Stimulated activated CD8-positive, alpha-beta memory T cell treated with anti-CD3 and anti-CD28 coated beads, Interleukin-7, amount 100 ng/mL, for 4 hours (primary cell): ENCODE measurements at places on chromosomes 3 and 15.

GRCh38 chr15:88077296-88078020, 179.1 kb downstream of the NTRK3 start:
- no peak for DNase-seq

DNA sequence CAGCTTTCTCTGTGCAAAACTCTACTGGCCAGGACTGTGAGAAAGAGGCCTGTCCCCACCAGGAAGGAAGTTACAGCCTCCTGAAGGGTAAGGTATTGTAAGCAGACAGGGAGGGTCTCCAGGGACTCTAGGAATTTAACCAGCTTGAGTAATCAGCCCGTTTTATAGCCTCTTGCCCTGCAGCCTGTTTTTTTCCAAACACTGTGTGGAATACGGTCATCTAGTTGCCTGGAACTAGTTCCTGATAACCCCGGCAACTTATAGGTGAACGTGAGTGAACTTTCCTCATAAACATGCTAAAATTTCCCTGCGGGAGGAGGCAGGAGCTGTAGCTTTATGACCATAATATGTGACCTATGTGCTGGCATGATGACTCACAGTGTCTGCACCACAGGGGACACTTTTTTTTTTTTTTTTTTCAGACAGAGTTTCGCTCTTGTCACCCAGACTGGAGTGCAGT, 60.1 kb upstream of the DAZL start:
- no peak for DNase-seq

DNA sequence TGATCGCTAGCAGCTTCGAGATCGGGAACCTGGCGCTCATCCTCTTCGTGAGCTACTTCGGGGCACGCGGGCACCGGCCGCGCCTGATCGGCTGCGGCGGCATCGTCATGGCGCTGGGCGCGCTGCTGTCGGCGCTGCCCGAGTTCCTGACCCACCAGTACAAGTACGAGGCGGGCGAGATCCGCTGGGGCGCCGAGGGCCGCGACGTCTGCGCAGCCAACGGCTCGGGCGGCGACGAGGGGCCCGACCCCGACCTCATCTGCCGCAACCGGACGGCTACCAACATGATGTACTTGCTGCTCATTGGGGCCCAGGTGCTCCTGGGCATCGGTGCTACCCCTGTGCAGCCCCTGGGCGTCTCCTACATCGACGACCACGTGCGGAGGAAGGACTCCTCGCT, 62.5 kb downstream of the SLCO3A1 start:
- DNase-seq = no peak

DNA sequence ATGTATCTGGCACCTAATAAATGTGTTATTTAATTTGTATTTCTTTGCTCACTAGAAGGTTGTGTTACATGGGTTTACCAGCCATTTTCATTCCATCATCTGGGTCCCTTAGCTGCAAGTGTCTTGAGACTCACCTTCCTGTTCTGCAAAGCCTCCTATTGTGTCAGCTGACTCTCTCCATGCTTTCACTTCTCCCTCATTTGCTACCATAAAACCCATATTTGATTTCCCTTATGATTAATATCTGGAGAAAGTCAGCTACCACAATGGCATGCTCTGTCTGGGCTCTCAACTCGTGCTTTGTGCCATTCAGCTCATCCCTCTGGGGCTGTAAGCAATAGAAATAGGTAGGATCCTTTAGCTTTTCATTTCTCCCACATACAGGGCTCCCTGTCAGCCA, 79.5 kb upstream of the EIF1B start:
- DNase-seq = no peak

GRCh38 chr3:20215636-20216035, 29.6 kb upstream of the SGO1 start:
- no peak for DNase-seq

- no peak for DNase-seq
These were observed 1.0 kb upstream of the IGF2BP2 start for GRCh38 chr3:185825639-185826481.

DNA sequence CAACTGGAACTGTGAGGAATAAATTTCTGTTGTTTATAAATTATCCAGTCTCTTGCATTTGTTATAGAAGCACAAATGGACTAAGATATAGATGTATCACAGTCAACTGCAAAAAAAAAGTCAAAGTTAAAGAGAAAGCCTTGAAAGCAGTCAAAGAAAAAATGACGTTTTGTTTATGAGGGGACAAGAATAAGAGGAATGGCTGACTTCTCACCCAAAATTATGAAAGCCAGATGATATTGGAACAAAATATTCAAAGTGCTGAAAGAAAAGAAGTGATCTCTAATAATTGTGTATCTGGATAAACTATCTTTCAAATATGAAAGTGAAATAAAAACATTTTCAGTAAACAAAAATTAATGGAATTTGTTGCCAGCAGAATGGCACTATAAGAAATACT, 171.8 kb upstream of the IGF1R start:
- no peak for DNase-seq

DNA sequence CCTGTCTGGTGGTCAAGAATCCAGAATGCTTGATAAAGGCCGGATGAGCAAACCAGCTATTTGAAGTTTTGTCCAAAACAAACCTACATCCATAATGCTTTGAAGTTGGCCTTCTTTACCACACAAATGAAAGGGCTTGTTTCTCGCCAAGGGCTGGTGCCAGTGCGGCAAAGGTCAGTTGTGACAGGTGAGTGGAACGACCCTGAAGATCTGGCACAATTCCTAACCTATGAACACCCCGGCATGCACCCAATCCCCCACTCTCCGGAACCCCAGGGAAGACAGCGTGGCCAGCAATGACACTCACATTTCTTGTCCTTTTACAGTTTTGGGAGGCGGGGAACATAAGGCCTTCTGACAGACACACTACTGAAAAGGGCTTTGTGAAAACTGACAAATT, 90.6 kb downstream of the ATP10A start:
- no peak for DNase-seq
